ENCODE measurements at places on chromosomes 12 and 14.

- H3K4me1 ChIP-seq, result no peaks in the 10 kb centered on the region
- no peaks in the 10 kb centered on the region for H3K36me3 ChIP-seq
- no peak overlapping the region for H3K27ac ChIP-seq
- H3K4me3 ChIP-seq, result no peak overlapping the region
- DNase-seq, result no peak
Observed at GRCh38 chr14:43105305-43105704, 1401.8 kb downstream of the FSCB start.

DNA sequence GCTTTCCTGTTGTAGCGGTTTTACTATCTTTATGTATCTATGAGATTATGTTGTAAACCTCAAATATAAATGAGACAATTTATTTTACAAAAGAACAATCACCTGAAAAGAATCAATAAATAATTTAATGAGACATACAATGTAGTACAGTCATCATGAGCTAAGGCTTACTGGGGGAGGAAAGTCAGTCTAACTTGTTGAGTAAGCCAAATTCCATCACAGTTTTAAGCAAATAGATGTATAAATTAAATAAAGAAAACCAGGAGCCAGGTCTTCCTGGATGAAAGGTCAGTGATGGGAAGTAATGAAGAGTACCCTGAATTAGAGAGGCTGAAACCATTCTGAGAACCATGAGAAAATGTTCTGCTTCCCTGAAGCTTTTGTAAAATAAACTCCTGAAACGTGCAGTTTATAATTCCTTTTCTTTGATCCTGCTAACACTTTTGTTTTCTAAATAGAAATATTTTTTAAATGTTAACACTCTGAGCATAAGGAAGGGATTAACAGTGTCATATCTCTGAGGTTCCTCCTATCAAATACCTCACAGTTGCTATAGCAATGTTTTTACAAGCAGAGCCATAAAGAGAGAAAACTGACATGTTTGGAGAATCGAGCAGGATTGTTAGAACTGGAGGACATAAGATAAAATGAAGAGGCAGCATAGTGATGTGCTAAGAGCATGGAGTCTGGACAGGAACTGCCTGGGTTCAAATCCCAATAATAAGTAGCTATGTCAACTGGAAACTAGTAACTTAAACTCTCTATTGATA is 444.9 kb upstream of the FOXG1 start:
- no peak overlapping the region for H3K27ac ChIP-seq
- no peaks in the 10 kb centered on the region for H3K27me3 ChIP-seq
- H3K4me1 ChIP-seq, result no peaks in the 10 kb centered on the region
- no peak for DNase-seq

- H3K36me3 ChIP-seq, result peaks cover 3% of the 10 kb centered on the region
- no peak overlapping the region for H3K4me3 ChIP-seq
- DNase-seq, result no peak
- H3K27me3 ChIP-seq, result no peaks in the 10 kb centered on the region
- peaks cover 33% of the 10 kb centered on the region for H3K4me1 ChIP-seq
Observed at GRCh38 chr14:69695322-69696203, 71.4 kb upstream of the SRSF5 start.

- H3K27ac ChIP-seq, result no peak overlapping the region
- DNase-seq, result peak; percentile 11
- H3K27me3 ChIP-seq, result no peaks in the 10 kb centered on the region
Observed at GRCh38 chr14:39368261-39368959, 63.8 kb downstream of the FBXO33 start.

GRCh38 chr12:33012226-33012625 is 115.6 kb upstream of the PKP2 start:
- H3K27me3 ChIP-seq, result no peaks in the 10 kb centered on the region
- H3K4me1 ChIP-seq, result no peaks in the 10 kb centered on the region
- no peaks in the 10 kb centered on the region for H3K36me3 ChIP-seq
- DNase-seq, result no peak
- no peak overlapping the region for H3K27ac ChIP-seq

- H3K27me3 ChIP-seq, result no peaks in the 10 kb centered on the region
- no peak overlapping the region for H3K27ac ChIP-seq
- no peak for DNase-seq
- H3K4me3 ChIP-seq, result no peak overlapping the region
- no peaks in the 10 kb centered on the region for H3K36me3 ChIP-seq
- no peaks in the 10 kb centered on the region for H3K4me1 ChIP-seq
Observed at GRCh38 chr14:101018561-101019290, 115.2 kb upstream of the RTL1 start.

GRCh38 chr12:114767906-114768722 is 84.1 kb upstream of the TBX3 start:
- no peak overlapping the region for H3K4me3 ChIP-seq
- no peaks in the 10 kb centered on the region for H3K27me3 ChIP-seq
- H3K27ac ChIP-seq, result no peak overlapping the region
- no peaks in the 10 kb centered on the region for H3K36me3 ChIP-seq

- no peak for DNase-seq
- no peaks in the 10 kb centered on the region for H3K27me3 ChIP-seq
- H3K4me3 ChIP-seq, result no peak overlapping the region
- no peak overlapping the region for H3K27ac ChIP-seq
Observed at GRCh38 chr14:65321370-65321875, 91.1 kb upstream of the FUT8 start.

- peaks cover 42% of the 10 kb centered on the region for H3K36me3 ChIP-seq
- no peak overlapping the region for H3K4me3 ChIP-seq
- H3K27me3 ChIP-seq, result no peaks in the 10 kb centered on the region
- no peaks in the 10 kb centered on the region for H3K4me1 ChIP-seq
Observed at GRCh38 chr12:94305130-94305957, 154.3 kb downstream of the CEP83 start.

- H3K27me3 ChIP-seq, result peaks cover 2% of the 10 kb centered on the region
- H3K27ac ChIP-seq, result no peak overlapping the region
- no peaks in the 10 kb centered on the region for H3K4me1 ChIP-seq
- no peak for DNase-seq
- no peaks in the 10 kb centered on the region for H3K36me3 ChIP-seq
Observed at GRCh38 chr12:106645074-106645421, 62.2 kb downstream of the RFX4 start.

DNA sequence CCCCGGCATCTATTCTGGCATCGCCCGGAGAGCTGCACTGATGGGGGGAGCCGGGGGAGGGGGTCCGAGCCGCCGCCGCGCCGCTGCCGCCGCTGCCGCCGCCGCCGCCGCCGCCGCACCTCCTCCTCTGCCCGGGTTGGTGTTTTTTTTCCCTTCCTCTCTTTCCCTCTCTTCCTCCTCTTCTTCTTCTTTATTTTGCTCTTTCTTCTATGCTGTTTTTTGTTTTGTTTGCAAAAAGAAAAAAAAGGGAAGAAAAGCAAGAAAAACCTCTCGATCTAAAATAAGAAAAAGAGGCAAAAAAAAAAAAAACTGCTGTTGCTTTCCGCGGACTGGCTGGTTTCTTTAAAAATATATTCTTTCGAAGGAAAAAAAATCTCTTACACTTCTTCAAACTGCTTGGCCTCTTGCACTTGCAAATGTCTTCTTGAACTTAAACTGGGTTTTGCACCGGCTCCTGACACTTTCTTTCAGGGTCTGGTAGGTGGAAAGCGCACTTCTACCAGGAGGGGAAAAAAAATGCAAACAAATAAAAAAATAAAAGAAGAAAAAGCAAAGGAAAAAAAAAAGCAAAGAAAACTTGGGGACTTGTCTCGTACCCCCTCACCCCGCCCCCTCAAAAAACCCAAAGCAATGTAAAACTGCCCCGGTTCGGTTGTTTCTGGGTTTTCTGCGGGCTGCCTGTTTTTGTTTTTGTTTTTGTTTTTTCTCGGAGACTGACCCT is 616 bp downstream of the BCL11B start:
- peaks cover 3% of the 10 kb centered on the region for H3K36me3 ChIP-seq
- DNase-seq, result no peak
- no peaks in the 10 kb centered on the region for H3K27me3 ChIP-seq

GRCh38 chr12:43835264-43835655 is 621 bp upstream of the TMEM117 start:
- H3K4me1 ChIP-seq, result peaks cover 22% of the 10 kb centered on the region
- H3K4me3 ChIP-seq, result peak overlapping the region; percentile 74
- no peak overlapping the region for H3K27ac ChIP-seq
- H3K27me3 ChIP-seq, result no peaks in the 10 kb centered on the region
- DNase-seq, result no peak
- H3K36me3 ChIP-seq, result no peaks in the 10 kb centered on the region

DNA sequence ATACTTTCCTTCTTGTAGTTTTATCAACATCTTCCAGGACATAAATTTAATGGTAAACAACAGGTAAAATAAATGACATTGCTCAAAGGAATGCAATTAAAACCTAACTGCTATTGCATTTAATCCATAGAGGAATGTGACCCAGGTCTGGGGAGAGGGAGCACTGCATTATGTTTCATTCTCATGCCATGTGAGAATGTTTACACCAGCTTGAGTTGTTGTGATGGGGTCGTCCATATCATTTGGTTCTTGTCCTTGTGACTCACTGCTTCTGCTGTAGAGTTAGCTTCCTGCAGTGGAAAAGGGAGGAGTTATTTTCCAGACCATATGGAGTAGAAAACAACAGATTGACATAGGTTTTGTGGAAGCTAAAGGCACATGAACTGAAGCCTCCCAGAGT is 129.3 kb upstream of the PMCH start:
- DNase-seq, result no peak
- no peaks in the 10 kb centered on the region for H3K4me1 ChIP-seq
- H3K36me3 ChIP-seq, result no peaks in the 10 kb centered on the region
- no peak overlapping the region for H3K27ac ChIP-seq
- no peaks in the 10 kb centered on the region for H3K27me3 ChIP-seq

DNA sequence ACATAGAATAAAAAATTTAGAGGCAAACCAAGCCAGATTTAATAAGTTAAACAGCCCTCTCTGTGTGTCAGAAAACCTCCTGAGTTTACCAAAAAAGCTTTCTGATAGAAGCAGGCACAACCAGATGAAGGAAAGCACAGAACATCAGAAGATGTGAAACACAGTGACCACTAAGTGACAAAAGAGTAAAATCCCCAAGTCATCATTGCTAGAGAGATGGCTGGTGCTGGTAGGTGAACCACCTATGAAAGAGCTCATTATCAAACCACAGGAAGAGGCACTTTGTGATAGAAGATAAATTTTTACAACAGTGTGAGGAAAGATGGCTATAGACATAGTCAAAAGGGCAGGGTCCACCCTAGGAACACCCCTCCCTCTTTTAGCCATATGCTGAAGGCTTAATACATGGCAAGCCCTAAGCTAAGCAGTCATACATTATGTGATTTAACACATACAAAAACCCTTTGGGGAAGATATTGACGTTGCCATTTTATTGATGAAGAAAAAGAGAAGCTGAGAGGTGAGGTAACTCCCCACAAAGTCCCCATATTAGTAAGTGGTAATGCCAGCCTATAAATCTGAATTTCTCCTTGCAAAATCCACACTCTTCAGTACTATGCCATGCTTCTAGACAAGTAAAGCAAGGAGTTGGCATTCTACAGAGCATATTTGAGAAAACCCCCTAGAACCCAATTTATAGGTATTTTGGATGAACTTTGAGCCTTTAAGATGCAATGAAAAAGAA is 449.9 kb downstream of the LRIG3 start:
- H3K4me1 ChIP-seq, result no peaks in the 10 kb centered on the region
- H3K27ac ChIP-seq, result no peak overlapping the region
- DNase-seq, result no peak
- H3K4me3 ChIP-seq, result no peak overlapping the region
- no peaks in the 10 kb centered on the region for H3K27me3 ChIP-seq
- no peaks in the 10 kb centered on the region for H3K36me3 ChIP-seq

DNA sequence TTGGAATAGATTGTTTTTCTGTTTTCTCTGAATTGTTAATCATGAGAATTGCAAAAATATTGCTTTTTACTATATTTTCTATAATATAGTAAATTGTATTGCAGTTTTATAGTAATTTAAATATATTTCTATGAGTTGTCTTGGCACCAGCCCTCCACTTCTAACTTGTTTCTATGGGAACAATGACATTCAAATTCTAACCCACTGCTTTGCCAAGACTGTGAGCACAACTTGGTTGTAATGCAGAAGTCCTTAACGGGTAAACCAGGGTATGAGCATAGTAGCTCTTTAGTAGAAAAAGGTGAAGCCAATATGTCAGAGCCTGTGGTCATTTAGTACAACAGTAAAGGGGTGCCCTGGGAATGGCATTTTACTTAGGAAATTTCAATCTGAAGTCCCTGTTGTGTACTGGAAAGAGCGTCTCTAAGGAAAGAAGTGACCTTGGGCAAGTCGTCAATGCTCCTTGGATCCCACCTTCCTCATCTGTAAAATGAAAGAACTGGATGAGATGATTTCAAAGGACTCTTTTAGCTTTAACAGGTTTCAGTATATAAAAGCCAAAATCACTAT is 283.3 kb downstream of the ATP23 start:
- no peaks in the 10 kb centered on the region for H3K4me1 ChIP-seq
- H3K36me3 ChIP-seq, result no peaks in the 10 kb centered on the region
- H3K4me3 ChIP-seq, result no peak overlapping the region
- no peak for DNase-seq
- H3K27me3 ChIP-seq, result no peaks in the 10 kb centered on the region

- no peak for DNase-seq
- H3K27ac ChIP-seq, result no peak overlapping the region
- H3K36me3 ChIP-seq, result peaks cover 25% of the 10 kb centered on the region
- H3K4me3 ChIP-seq, result no peak overlapping the region
- no peaks in the 10 kb centered on the region for H3K27me3 ChIP-seq
Observed at GRCh38 chr12:110531741-110532333, 29.7 kb downstream of the RAD9B start.

GRCh38 chr12:117119592-117120198 is 20.5 kb upstream of the TESC start:
- peaks cover 9% of the 10 kb centered on the region for H3K27me3 ChIP-seq
- no peaks in the 10 kb centered on the region for H3K36me3 ChIP-seq
- no peak overlapping the region for H3K27ac ChIP-seq
- H3K4me3 ChIP-seq, result no peak overlapping the region
- no peaks in the 10 kb centered on the region for H3K4me1 ChIP-seq

- H3K27me3 ChIP-seq, result no peaks in the 10 kb centered on the region
- no peak overlapping the region for H3K27ac ChIP-seq
- H3K4me1 ChIP-seq, result no peaks in the 10 kb centered on the region
- no peaks in the 10 kb centered on the region for H3K36me3 ChIP-seq
- no peak for DNase-seq
- no peak overlapping the region for H3K4me3 ChIP-seq
Observed at GRCh38 chr12:108173160-108173559, 44.1 kb downstream of the WSCD2 start.

- H3K36me3 ChIP-seq, result no peaks in the 10 kb centered on the region
- no peak for DNase-seq
- H3K4me3 ChIP-seq, result no peak overlapping the region
- peaks cover 39% of the 10 kb centered on the region for H3K27me3 ChIP-seq
- H3K27ac ChIP-seq, result no peak overlapping the region
Observed at GRCh38 chr14:101600336-101600890, 39.1 kb downstream of the DIO3 start.

GRCh38 chr12:99212275-99212674 is 435.3 kb upstream of the GARIN6 start:
- H3K36me3 ChIP-seq, result no peaks in the 10 kb centered on the region
- no peak overlapping the region for H3K27ac ChIP-seq
- no peaks in the 10 kb centered on the region for H3K27me3 ChIP-seq
- no peak overlapping the region for H3K4me3 ChIP-seq
- H3K4me1 ChIP-seq, result no peaks in the 10 kb centered on the region
- DNase-seq, result no peak

- no peak for DNase-seq
- H3K27ac ChIP-seq, result no peak overlapping the region
- H3K27me3 ChIP-seq, result no peaks in the 10 kb centered on the region
- H3K4me1 ChIP-seq, result peaks cover 15% of the 10 kb centered on the region
- H3K4me3 ChIP-seq, result no peak overlapping the region
- H3K36me3 ChIP-seq, result no peaks in the 10 kb centered on the region
Observed at GRCh38 chr14:75070383-75070782, 942 bp downstream of the ZC2HC1C start.
